Activated CD8-positive, alpha-beta memory T cell treated with anti-CD3 and anti-CD28 coated beads for 36 hours (primary cell): ENCODE measurements at places on chromosomes 2 and 18. TPM values are rescaled to one million over a fixed set of nuclear protein-coding genes. Genes with fewer than 3 reads are reported as not detected.

TNFAIP6 gene
- total RNA-seq: not detected

LONRF2 gene
- 0.08 TPM for total RNA-seq

WNT6 gene
- 0.17 TPM for total RNA-seq

LYPD6B gene
- total RNA-seq: not detected

PAX3 gene
- total RNA-seq: not detected

FOXI3 gene
- not detected for total RNA-seq

MGAT4A gene
- 48.7 TPM for total RNA-seq

CXCR4 gene
- total RNA-seq: 81.0 TPM

MC2R gene
- total RNA-seq: not detected

NT5DC4 gene
- not detected for total RNA-seq

ABHD1 gene
- total RNA-seq: 0.34 TPM

PROM2 gene
- 0.48 TPM for total RNA-seq

C2orf66 gene
- total RNA-seq: not detected

TMEM150A gene
- total RNA-seq: 3.9 TPM

C2orf78 gene
- not detected for total RNA-seq

LINC00305 gene
- total RNA-seq: not detected

DAPL1 gene
- total RNA-seq: not detected

SRD5A2 gene
- not detected for total RNA-seq

MPV17 gene
- total RNA-seq: 92.8 TPM

IMPACT gene
- total RNA-seq: 14.5 TPM

NETO1 gene
- total RNA-seq: not detected

GCA gene
- 16.6 TPM for total RNA-seq

TUBA4A gene
- total RNA-seq: 221 TPM

CGREF1 gene
- total RNA-seq: 7.0 TPM

B3GNT7 gene
- 0.27 TPM for total RNA-seq

ADAM23 gene
- total RNA-seq: 0.21 TPM

MOCOS gene
- total RNA-seq: 0.19 TPM

CHST10 gene
- 15.8 TPM for total RNA-seq

CNTNAP5 gene
- not detected for total RNA-seq

NFU1 gene
- total RNA-seq: 41.2 TPM

SKOR2 gene
- not detected for total RNA-seq

YIPF4 gene
- total RNA-seq: 39.1 TPM

SERPINB10 gene
- not detected for total RNA-seq

AQP12B gene
- total RNA-seq: not detected

HOXD1 gene
- not detected for total RNA-seq

NEURL3 gene
- 0.10 TPM for total RNA-seq

PLEK gene
- 19.9 TPM for total RNA-seq

RAB17 gene
- total RNA-seq: not detected

CTAGE1 gene
- total RNA-seq: not detected

TMEM37 gene
- not detected for total RNA-seq

RANBP2 gene
- total RNA-seq: 77.8 TPM

ZAP70 gene
- 201 TPM for total RNA-seq

GRHL1 gene
- total RNA-seq: 0.40 TPM

FTCDNL1 gene
- 3.0 TPM for total RNA-seq

TFCP2L1 gene
- total RNA-seq: 0.13 TPM

ASB18 gene
- total RNA-seq: not detected

PLB1 gene
- 0.51 TPM for total RNA-seq

LAMA1 gene
- not detected for total RNA-seq

EXOC6B gene
- total RNA-seq: 7.8 TPM

EGR4 gene
- 0.25 TPM for total RNA-seq

NOSTRIN gene
- not detected for total RNA-seq

THSD7B gene
- not detected for total RNA-seq

IL1RN gene
- 0.91 TPM for total RNA-seq

IFIH1 gene
- total RNA-seq: 15.8 TPM

TMEM163 gene
- total RNA-seq: 0.08 TPM
